ENCODE measurements at places on chromosomes 6 and 20.

DNA sequence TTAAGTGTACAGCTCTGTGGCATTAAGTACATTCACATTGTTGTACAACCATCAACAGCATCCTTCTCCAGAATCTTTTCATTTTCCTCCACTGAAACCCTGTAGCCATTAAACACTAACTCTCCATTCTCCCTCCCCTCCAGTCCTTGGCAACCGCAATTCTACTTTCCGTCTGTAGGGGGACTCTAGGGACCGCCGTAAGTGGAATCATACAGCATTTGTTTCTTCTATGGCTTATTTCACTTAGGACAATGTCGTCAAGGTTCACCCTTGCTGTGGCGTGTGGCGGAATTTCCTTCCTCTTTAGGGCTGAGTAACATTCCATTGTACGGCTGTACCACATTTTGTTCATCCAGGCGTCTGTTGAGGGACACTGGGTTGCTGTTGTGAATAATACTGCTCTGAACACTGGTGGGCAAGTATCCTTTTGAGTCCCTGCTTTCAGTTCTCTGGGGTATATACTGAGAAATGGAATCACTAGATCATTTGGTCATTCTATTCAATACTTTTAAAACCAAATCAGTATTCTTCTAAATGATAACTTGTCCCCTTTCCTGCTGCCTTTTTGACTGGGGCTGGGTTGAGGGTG lies 50.7 kb downstream of the PPP1R3G start:
- DNase-seq: no peak

DNA sequence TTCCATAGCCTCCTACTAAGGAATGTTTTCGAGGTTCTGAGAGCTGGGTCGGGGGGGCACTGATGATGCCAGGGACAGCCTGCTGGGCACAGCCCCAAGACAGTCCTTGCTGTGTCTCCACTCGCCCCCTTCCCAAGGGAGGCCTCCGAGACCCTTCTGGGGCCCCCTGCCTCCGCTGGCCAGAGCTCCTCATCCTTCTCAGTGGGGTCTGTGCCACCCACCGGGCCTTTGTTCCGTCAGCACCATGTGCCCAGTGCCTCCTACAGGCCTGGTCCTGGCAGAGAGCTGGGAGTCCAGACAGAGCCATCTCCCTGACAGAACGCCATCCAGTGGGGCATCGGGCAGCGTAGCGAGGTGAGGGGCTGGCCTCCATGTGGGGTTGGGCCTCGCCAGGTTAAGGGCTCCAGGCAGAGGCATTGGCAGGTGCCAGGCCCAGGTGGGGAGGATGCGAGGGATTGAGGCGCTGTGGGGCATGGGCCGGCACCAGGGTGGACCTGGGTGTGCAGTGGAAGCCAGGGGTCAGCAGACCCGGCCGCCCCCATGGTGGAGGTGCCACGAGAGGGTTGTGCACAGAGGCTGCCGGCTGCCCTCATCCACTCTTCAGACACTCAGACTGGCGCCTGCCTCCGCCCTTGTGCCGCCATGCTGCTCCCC lies 13.3 kb downstream of the RBM38 start:
- DNase-seq: no peak

- DNase-seq: no peak
These were observed 46.1 kb downstream of the HLA-F start for GRCh38 chr6:29769336-29769735.

DNA sequence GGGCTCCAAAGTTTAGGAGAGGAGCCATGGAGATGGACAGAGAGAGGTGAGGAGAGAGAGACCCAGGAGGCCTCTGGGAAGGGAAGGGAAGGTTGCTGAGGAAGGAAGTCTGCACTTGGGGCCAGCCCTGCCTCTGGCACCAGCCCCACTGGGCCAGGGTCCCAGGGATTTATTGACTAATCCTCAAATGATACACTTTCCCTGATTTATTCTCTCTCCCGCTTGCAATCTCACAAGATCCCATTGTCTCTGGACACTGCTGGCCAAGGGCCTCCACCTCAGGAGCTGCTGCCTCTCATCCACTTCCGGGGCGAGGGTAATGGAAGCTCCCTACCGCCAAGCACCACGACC lies 43.6 kb upstream of the FOXP4 start:
- DNase-seq: no peak

GRCh38 chr6:16741112-16742016 lies 19.9 kb downstream of the ATXN1 start:
- peak; percentile 17 for DNase-seq

DNA sequence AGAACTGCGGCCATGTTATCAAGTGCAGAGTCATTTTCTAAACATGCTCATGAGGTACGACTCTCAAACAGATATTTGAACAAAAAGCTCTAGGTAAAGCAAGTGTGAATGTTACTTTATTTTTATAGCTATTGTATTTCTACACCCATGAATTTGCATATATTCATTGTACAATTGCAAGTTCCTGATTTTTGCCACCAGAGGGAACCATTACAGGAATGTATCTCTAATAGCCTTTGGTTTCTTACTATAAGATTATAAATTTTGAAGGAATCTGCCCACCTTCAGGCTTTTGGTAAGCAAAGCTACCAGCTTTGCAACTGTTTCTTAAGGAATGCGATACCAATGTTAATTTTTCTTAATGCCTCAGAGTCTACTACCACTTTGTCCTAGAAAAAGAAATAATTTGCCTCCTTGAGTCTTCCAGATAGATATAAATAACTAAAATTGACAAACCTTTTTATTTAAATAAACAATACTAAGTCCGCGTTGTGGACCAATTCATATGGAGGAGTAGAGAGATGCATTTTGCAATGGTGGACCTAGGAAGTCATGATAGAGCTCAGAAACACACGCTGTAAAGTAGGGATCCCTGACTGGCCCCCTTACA lies 125.4 kb upstream of the SAMD5 start:
- no peak for DNase-seq

GRCh38 chr20:22680031-22680740 lies 95.8 kb upstream of the FOXA2 start:
- no peak for DNase-seq

DNA sequence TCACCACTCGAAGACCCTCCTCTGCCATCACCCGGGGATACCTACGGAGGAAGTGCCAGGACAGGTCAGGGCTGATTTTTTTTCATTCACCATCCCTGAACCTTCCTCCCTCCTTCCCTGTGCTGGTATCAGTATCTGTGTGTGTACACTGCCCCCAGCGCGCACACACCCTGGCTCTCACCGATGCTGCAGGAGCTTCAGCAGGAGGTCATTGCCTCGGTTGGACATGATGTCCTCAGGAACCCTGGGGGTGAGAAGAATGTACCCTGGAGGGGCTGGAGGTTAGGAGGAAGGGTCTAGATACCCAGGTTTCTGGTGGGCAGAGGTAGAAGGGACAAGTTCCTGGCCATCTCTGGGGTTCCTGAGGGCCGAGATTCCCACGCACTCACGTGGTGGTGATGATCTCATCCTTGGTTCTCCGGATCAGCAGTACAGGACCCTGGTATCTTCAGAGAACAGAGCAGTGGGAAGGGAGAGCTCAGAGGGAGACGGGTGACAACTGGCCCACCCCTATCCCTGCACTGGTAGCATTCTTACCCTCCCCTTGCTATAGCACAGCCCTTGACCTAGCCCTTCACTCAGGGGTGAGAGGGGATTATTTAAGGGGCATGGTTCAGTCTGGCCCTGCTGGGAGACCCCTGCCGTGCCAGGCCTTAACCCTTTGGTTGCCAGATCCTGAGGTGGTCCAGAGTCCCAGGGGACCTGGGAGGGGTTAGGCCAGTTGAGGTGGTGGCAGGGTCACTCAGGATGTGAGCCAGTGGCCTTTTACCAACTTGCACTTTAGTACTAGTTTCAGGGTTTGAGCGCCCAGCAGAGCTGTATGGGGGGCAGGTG lies 7.2 kb upstream of the LY6G5C start:
- no peak for DNase-seq

GRCh38 chr6:148682990-148683389 lies 63.8 kb upstream of the UST start:
- DNase-seq: no peak

GRCh38 chr6:46773201-46773855 lies 19.9 kb upstream of the MEP1A start:
- DNase-seq: no peak

- no peak for DNase-seq
These were observed 30.6 kb downstream of the MTHFD1L start for GRCh38 chr6:150895928-150896632.

- DNase-seq: no peak
These were observed 80.5 kb downstream of the TMEM242 start for GRCh38 chr6:157242791-157243190.

- peak; percentile 11 for DNase-seq
These were observed 123.3 kb upstream of the COL21A1 start for GRCh38 chr6:56370561-56371211.

DNA sequence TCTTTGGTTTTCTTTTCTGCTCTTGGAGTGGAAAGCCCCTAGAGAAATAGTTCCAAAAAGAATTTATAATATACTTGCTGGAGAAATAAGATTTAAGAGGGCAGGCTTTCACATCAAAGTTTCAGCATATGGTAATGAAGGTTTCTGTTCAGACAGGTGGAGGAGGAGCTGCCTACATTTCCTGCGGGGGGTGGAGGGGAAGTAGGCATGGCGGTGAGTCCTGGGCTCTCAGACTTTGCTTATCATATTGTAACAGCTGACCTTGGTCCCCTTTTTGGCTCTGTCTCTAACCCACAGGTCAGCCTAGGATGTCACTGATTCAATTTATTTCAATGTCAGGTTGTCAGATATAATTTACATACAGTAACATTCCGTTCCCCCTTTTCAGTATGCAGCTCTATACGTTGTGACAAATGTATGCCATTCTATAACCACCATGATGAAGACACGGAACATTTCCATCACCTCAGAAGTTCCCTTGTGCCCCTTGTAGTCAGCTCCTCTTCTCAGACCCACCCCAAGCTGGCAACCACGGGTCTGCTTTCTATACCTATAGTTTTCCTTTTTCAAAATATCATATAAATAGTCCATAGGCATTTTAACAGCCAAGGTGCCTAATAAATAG lies 77.6 kb upstream of the GGTLC1 start:
- no peak for DNase-seq
